Heart left ventricle (tissue), 16 donors: ENCODE measurements at places on chromosomes 13 and 19. TPM values are rescaled to one million over a fixed set of nuclear protein-coding genes. Genes with fewer than 3 reads are reported as not detected.

PSG2 gene
- not detected for total RNA-seq

ANGPTL8 gene
- total RNA-seq: not detected

ZNF256 gene
- total RNA-seq: 8.0 TPM

PCDH9 gene
- 13.6 TPM for total RNA-seq

CYP2A7 gene
- total RNA-seq: not detected

ZNF223 gene
- total RNA-seq: 4.9 TPM

CYP4F12 gene
- total RNA-seq: 2.2 TPM

SLC25A41 gene
- 0.17 TPM for total RNA-seq

KANK3 gene
- total RNA-seq: 15.0 TPM

ZNF296 gene
- total RNA-seq: 0.16 TPM

KISS1R gene
- not detected for total RNA-seq

- DNase-seq: no peak
These were observed 2650.8 kb downstream of the PCDH9 start for GRCh38 chr13:64579331-64579730.

GRCh38 chr19:41691268-41691970 lies 3.3 kb upstream of the CEACAM7 start:
- DNase-seq: no peak

DNA sequence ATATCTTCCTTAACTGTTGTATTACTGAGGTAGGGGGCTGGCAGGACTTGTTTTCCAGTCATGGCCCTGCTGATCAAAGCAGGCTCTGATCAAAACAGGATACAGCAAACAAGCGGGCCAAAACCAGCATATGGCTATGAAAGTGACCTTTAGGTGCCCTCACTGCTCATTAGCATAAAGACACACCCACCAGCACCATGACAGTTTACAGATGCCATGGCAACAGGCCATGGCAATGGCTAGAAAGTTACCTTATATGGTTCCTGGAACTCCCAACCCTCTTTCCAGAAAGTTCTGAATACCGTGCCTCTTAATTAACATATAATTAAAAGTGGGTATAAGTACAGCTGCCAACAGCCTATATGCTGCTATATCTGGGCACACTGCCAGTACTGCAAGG lies 551.4 kb upstream of the SGCG start:
- no peak for DNase-seq

- no peak for DNase-seq
These were observed 1917.4 kb downstream of the OLFM4 start for GRCh38 chr13:54945973-54946372.

DNA sequence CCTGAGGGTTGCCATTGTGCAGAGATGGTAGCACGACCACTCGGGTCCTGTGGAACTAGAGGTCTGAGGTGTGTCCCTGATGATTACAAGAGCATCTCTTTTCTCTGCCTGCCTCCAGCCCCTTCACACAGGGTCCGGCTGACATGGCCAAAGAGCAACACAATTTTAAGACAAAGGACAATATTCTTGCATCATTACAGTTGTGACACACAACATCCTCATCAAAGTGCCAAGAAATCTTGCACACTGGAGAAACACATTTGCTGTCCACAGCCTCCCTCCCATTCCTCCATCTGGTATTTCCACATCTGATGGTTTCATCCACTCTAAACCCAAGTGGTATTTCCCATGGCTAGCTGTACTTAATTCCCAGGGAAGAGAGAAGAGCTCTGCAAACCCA lies 12.8 kb downstream of the COL4A1 start:
- peak; percentile 23 for DNase-seq

GRCh38 chr19:8423817-8424223 lies 10.7 kb downstream of the MARCHF2 start:
- DNase-seq: peak; percentile 94

GRCh38 chr13:58134012-58134411 lies 502.5 kb downstream of the PCDH17 start:
- no peak for DNase-seq

DNA sequence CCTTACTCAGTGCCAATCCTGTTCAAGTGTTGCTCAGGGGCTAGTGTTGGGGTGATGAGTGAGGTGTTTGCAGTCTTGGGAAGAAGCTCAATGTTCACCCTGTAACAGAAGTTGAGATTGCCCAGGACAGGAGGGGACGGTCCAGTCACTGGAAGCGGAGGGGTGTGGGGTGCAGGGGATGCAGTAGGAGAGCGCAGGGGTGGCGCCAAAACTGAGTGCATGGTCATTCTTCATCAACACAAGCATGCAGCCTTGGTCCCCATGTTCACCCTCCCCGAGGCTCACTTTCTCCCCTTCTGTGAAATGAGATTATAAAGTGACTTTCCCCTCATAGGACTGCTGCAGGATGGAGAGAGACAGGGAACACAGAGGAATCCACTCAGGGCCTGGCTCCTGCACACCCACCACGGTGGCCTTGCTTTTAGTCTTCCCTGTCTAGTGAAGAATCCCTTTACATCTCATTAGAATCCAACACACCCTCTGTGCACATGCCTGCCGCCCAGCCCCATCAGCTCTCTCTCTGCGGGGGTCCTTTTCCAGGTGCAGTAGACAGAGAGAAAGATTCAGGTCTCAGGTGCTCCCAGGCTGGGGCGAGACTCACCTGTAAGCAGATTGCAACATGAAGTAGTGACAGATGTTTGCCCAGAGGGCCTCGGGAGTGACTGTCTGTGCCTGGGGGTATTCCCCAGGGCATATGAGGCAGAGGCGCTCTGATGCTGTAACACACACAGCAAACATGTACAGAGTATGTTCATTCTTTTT lies 93.2 kb downstream of the TSHZ3 start:
- DNase-seq: no peak

- no peak for DNase-seq
These were observed 2.9 kb downstream of the KLHL26 start for GRCh38 chr19:18639706-18640243.

DNA sequence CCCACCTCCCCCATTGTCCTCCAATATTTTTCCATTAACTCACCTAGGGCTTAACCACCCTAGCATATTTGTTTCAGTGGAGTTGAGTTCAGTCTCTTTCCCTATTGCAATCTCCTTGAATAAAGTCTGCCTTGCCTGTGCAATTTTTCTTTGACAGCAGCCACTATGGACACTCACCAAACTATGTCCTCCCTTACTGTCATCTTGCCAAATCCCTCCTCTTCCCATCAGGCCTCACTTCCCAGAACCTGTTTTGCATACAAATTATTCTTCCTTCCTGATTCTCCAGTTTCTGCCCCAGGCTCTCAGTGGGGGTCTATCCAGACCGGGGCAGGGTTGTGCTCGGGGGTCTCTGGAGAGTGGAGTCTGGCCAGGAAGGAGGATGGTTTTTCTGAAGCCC lies 2.2 kb upstream of the LYPD5 start:
- DNase-seq: no peak

DNA sequence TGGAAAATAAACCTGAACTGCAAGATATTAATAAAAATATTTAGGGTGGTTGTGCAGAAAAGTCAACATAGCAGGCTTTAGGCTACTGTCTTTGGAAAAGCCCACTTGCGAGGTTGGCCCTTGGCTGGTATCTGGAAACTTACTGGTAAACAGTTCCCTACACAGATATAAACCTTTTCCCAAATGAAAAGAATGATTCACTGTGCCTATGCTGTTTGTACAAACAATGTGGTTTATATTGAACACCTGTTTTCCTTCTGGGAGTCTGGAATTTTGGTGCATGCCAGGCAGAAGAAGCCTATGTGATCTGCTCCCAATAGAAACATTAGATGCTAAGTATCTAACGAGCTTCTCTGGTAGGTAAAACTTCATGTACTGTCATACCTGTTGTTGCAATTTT lies 29.7 kb upstream of the SOHLH2 start:
- no peak for DNase-seq

- no peak for DNase-seq
These were observed 59.5 kb downstream of the MCF2L start for GRCh38 chr13:113028336-113029060.

DNA sequence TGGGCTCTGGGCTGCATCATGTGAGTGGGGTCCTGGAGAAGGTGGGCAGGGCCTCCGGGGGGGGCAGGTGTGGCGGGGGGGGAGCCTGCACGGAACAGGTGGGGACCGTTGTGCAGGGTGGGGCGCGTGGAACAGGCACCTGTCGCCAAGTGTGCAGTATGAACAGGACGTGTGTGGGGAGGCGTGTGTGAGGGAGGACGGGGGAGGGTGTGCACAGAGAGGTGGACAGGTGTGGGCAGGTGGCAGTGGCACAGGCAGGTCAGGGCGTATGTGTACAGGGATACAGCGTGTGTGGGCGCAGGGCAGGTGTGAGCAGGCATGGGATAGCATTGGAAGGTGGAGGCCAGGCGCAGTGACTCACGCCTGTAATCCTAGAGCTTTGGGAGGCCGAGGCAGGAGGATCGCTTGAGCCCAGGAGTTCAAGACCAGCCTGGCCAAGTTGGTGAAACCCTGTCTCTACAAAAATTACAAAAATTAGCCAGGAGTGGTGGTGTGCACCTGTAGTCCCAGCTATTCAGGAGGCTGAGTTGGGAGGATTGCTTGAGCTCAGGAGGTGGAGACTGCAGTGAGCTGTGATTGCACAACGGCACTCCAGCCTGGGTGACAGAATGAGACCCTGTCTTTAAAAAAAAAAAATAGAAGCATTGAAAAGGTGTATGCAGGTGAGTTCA lies 3.2 kb downstream of the PLK5 start:
- DNase-seq: peak; percentile 24

DNA sequence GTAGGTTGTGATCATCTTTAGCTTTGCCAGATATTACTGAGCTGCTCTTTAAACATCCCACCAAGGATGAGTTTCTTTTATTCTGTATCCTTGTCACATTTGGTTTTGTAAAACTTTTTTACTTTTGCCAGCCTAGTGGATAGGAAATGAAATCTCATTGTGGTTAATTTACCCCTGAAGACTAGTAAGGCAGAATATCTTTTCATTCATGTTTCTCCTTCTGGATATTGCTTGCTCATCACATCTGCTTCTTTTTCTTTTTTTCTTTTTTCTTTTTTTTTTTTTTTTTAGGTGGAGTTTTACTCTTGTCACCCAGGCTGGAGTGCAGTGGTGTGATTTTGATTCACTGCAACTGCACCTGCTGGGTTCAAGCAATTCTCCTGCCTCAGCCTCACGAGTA lies 31.3 kb downstream of the SIPA1L3 start:
- DNase-seq: no peak

- DNase-seq: no peak
These were observed 108.2 kb downstream of the SGCG start for GRCh38 chr13:23288995-23289394.

GRCh38 chr19:15292847-15293582 lies 39.3 kb downstream of the BRD4 start:
- no peak for DNase-seq

DNA sequence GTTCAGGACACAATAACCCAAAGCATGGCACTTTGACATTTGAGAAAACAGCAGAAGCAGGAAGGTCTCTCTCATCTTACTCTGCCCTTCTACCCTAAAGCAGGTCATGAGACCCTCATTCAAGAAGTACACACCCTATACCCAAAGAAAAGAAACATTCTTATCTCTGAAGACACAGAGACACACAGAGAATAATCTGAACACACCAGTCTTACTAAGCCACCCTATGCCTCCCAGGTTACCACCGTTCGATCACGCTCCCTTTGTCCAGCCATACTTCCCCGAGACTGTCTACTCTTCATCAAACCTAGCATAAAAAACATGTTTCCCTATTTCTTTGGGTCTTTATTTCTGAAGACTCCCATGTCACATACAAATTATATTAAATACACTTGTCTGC lies 66.5 kb upstream of the ANKRD10 start:
- no peak for DNase-seq

- DNase-seq: peak; percentile 72
These were observed 3.0 kb downstream of the SIGLEC9 start for GRCh38 chr19:51127755-51128154.

DNA sequence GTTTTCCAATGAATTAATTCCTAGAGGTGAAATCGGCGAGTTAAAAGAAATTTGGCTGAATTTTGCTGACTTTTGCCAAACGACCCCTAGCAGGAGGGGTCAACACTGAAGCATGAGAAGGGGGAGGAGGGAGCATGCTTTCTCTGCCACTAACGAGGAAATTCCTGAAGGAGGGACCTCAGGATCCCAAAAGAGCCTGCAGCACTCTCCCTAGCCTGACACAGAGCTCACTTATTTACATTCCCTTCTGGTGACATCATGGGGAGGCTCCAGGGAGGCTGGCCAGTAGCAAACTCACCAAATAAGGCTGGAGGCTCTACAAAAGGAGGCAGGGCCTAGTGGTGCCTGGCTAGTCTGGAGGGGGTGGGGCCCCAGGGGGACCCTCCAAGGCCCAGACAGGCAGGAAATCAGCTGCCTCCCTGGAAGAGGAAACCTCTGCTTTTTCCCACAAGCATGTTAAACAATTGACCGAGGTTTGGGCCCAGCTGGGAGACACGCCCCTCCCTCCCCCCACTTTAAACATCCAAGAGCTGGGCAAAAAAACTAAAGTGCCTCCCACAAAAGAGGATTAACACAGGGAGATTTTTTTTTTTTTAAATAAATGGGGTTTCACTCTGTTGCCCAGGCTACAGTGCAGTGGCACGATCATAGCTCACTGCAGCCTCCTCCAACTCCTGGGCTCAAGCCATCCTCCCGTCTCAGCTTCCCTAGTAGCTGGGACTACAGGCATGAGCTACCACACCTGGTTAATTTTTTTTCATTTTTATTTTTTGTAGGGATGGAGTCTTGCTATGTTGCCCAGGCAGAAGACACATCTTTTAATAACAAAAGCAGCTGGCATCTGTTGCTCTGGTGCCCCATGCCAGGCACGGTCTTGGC lies 2.1 kb downstream of the DAPK3 start:
- peak; percentile 95 for DNase-seq

DNA sequence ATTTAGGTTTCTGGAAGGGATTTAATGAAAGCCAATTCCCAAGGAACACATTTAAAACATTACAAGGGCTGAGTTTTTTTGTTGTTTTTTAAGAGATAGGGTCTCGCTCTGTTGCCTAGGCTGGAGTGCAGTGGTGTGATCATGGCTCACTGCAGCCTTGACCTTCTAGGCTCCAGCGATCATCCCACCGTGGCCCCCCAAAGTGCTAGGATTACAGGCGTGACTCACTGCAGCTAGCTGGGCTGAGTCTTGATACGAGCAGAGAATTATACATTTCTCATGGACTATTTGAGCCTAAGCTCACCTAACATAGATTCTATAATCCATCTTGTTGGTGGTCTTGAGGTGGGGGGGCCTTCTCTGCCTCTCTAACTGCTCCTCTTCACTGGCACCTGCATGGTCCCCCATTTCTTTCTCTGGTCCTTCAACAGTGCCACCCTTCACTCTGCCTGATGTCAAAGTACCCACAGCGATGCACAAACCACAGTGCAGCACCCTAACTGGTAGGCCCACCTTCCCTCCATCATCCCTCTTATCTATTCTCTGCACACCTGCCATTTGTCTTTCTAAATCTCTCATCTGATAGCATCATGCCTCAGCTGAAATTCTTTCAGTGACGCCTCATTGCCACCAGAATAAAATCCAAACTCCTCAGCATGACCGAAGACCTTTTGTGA lies 37.4 kb downstream of the DOCK9 start:
- no peak for DNase-seq

DNA sequence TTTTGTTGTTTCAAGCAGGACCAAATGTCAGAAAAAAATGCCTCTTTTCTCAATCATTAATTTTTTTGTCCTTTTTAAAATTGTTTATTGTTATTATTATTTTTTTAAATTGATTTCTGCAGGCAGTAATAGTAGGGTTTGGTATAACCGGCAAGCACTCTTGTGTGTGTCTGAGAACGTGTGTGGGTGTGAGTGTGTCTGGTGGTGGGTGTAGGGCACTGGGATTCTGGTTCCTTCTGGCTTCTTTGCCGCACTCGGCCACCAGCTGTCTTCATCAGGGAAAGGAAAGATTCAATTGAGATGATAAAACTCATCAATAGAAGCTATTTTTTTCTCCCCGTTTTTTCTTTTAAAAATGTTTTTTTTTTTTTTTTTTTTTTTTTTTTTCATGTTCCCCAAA lies 56.4 kb downstream of the IER2 start:
- no peak for DNase-seq

GRCh38 chr13:51502153-51502651 lies 49.4 kb upstream of the INTS6 start:
- DNase-seq: no peak
